ENCODE measurements at places on chromosomes 16 and 17. TPM values are rescaled to one million over a fixed set of nuclear protein-coding genes. Genes with fewer than 3 reads are reported as not detected.

SLC5A10 gene
- polyA plus RNA-seq = 0.16 TPM

DNAAF8 gene
- polyA plus RNA-seq = 0.63 TPM

SOX15 gene
- 1.7 TPM for polyA plus RNA-seq

SPHK1 gene
- 1.7 TPM for polyA plus RNA-seq

PDXDC1 gene
- 37.9 TPM for polyA plus RNA-seq

TEKT3 gene
- 1.2 TPM for polyA plus RNA-seq

ZG16 gene
- not detected for polyA plus RNA-seq

C16orf92 gene
- not detected for polyA plus RNA-seq

ALOXE3 gene
- not detected for polyA plus RNA-seq

CDK3 gene
- 4.6 TPM for polyA plus RNA-seq

NR1D1 gene
- 5.7 TPM for polyA plus RNA-seq

KRTAP9-4 gene
- not detected for polyA plus RNA-seq

CCL7 gene
- not detected for polyA plus RNA-seq

CCL5 gene
- 1.2 TPM for polyA plus RNA-seq

FOXF1 gene
- not detected for polyA plus RNA-seq

TEKT5 gene
- polyA plus RNA-seq = 0.20 TPM

MT4 gene
- not detected for polyA plus RNA-seq

PGS1 gene
- polyA plus RNA-seq = 26.3 TPM

UTS2R gene
- polyA plus RNA-seq = 5.8 TPM

RGS11 gene
- 3.6 TPM for polyA plus RNA-seq

GCGR gene
- polyA plus RNA-seq = not detected

IGFBP4 gene
- 225 TPM for polyA plus RNA-seq

CIITA gene
- 3.2 TPM for polyA plus RNA-seq

SLC46A1 gene
- polyA plus RNA-seq = 7.0 TPM

C16orf87 gene
- polyA plus RNA-seq = 26.0 TPM

PLK1 gene
- polyA plus RNA-seq = 10.2 TPM

PDP2 gene
- 3.3 TPM for polyA plus RNA-seq

CDT1 gene
- polyA plus RNA-seq = 5.6 TPM

MYH4 gene
- polyA plus RNA-seq = 0.27 TPM

DNAI2 gene
- polyA plus RNA-seq = 0.14 TPM

TMEM238L gene
- 0.23 TPM for polyA plus RNA-seq

TBX2 gene
- 10.9 TPM for polyA plus RNA-seq

GPR179 gene
- polyA plus RNA-seq = 0.38 TPM

PMFBP1 gene
- 1.5 TPM for polyA plus RNA-seq

NAGS gene
- 0.48 TPM for polyA plus RNA-seq

PLCG2 gene
- 6.7 TPM for polyA plus RNA-seq

MMP15 gene
- 24.4 TPM for polyA plus RNA-seq

NHERF2 gene
- 36.7 TPM for polyA plus RNA-seq

CEP112 gene
- 16.9 TPM for polyA plus RNA-seq

NPB gene
- polyA plus RNA-seq = 0.42 TPM

RNF43 gene
- 0.09 TPM for polyA plus RNA-seq

DPEP3 gene
- polyA plus RNA-seq = not detected

CTRB2 gene
- not detected for polyA plus RNA-seq

SPNS3 gene
- 0.61 TPM for polyA plus RNA-seq

LRRC36 gene
- 0.47 TPM for polyA plus RNA-seq

NPIPB6 gene
- 2.0 TPM for polyA plus RNA-seq

TLK2 gene
- 48.8 TPM for polyA plus RNA-seq

NEUROD2 gene
- polyA plus RNA-seq = 0.05 TPM

EFCAB5 gene
- 0.85 TPM for polyA plus RNA-seq

NT5M gene
- 7.5 TPM for polyA plus RNA-seq

CFAP119 gene
- polyA plus RNA-seq = 1.3 TPM

RSKR gene
- polyA plus RNA-seq = 17.3 TPM

NSMCE1 gene
- polyA plus RNA-seq = 48.9 TPM

NPW gene
- polyA plus RNA-seq = 1.1 TPM

Measured in forelimb muscle (tissue), 1 donor.